ENCODE measurements at places on chromosomes 3 and 15.

DNA sequence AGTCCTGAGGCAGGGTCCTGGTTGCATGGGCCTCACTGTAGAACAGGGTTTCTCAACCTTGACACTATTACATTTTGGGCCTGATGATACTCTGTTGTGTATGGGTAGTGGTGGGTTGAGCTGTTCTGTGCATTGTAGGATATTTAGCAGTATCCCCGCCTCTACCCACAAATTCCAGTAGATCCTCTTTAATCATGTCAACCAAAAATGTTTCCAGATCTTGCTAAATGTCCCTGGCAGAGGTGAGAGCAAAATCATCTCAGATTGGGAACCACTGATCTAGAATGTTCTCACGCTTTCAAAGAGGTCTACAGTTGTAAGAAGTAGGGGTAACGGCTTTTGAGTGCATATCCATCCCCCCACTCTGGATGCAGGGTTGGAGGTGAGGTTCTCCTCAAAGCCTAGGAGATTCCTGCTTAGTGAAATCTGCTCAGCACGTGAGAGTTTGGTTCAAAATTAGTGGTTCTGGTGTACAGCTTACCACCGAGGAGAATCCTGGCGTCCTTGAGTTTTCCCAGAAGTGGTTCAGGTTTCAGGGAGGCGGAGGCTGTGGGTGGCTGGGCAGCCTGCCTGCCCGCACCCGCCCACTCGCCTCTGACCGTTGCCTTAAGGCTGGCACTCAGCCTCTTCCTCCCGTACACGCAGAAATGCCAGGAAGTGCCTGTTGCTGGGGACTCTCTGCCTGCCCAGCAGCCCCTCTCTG is 5.3 kb downstream of the ACVR2B start:
- H3K4me3 ChIP-seq, result no peak overlapping the region
- H3K4me1 ChIP-seq, result peaks cover 4% of the 10 kb centered on the region
- H3K27ac ChIP-seq, result no peak overlapping the region

DNA sequence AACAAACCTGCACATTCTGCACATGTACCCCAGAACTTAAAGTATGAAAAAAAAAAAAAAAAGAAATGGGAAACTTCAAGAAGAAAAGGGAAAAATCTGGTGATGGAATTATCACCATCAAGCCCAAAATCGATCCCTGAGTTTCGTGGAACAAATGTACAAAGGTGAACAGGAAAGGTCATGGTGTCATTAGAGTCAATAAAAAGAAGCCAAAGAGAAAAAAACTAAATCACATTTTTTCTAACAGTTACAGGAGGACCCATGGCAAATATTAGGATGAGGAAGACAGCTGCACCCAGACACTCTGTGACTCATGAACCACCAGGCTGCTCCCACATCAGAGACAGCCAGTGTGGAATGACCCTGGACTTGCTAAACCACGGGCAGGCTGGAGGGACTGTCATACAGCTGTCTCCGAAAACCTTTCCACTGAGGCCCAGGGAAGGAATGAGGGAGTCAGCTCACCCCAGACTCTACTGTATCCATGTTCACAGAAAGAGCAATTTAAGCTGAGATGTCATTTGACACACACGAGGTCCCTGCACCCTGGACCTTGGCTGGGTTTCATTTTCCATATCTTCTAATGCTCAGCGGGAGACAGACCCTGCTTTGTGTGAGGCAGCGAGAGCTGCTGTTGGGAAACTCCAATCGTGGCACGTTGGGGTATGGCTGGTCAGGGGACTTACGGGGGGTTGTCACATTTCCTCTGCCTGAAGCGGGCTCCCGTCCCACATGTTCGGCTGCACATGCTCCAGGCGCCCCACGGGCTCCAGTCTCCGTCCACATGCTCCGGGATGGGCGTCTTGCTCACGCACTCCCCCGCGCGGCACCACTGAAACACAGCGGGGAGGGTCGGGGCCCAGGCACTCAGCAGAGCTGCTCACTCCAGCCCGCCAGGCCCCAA is 210.2 kb downstream of the ADAMTS17 start:
- DNase-seq, result no peak
- H3K27me3 ChIP-seq, result no peaks in the 10 kb centered on the region
- H3K27ac ChIP-seq, result no peak overlapping the region
- H3K4me3 ChIP-seq, result peak overlapping the region; percentile 38

- H3K4me3 ChIP-seq, result peak overlapping the region; percentile 89
- H3K36me3 ChIP-seq, result peaks cover 25% of the 10 kb centered on the region
- DNase-seq, result peak; percentile 52
- H3K27me3 ChIP-seq, result no peaks in the 10 kb centered on the region
- no peaks in the 10 kb centered on the region for H3K4me1 ChIP-seq
Measured at GRCh38 chr15:100602823-100603393, 519 bp downstream of the ASB7 start.

- H3K27ac ChIP-seq, result no peak overlapping the region
- H3K27me3 ChIP-seq, result no peaks in the 10 kb centered on the region
- H3K36me3 ChIP-seq, result peaks cover 32% of the 10 kb centered on the region
- no peak for DNase-seq
Measured at GRCh38 chr3:138172625-138173024, 2.1 kb downstream of the DBR1 start.

DNA sequence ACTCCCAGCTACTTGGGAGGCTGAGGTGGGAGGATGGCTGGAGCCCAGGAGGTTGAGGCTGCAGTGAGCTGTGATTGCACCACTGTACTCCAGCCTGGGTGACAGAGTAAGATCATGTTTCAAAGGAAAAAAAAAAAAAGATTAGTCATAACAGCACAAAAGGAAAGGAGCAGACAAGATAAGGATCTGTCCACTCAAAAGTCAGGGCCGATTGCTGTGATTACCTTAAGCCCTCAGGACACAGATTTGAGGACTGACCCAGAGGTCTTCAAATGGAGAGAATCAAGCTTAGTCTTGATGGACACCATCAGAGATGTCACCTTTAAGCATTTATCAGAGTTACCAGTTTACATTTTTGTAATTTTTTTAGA is 23.9 kb upstream of the HEG1 start:
- H3K36me3 ChIP-seq, result no peaks in the 10 kb centered on the region
- H3K4me3 ChIP-seq, result no peak overlapping the region
- no peaks in the 10 kb centered on the region for H3K27me3 ChIP-seq

GRCh38 chr15:50358845-50359244 is 3.8 kb upstream of the GABPB1 start:
- no peak overlapping the region for H3K4me3 ChIP-seq
- H3K27me3 ChIP-seq, result no peaks in the 10 kb centered on the region
- no peak for DNase-seq

GRCh38 chr15:63442080-63442479 is 60.4 kb upstream of the CA12 start:
- H3K36me3 ChIP-seq, result no peaks in the 10 kb centered on the region
- H3K4me1 ChIP-seq, result peaks cover 5% of the 10 kb centered on the region
- DNase-seq, result no peak
- no peaks in the 10 kb centered on the region for H3K27me3 ChIP-seq
- H3K4me3 ChIP-seq, result no peak overlapping the region

DNA sequence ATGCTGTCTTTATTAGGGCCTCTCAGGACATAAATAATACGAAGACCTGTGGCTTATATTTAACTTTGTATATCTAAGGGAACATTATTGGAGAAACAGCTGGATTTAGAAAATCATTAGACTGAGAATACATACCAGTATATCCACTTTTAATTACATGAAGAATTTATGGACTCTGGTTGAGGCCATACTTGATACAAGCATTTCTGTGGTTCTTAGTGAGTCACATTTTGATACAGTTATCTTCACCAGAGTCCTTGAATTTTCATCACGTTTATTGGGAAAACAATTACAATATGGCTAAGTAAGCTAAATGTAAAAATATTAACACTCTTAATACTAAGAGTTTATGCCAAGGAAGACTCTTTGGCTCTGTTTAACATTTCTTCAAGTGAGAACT is 9.9 kb downstream of the KIF23 start:
- no peaks in the 10 kb centered on the region for H3K27me3 ChIP-seq
- DNase-seq, result no peak
- H3K27ac ChIP-seq, result no peak overlapping the region
- no peak overlapping the region for H3K4me3 ChIP-seq

DNA sequence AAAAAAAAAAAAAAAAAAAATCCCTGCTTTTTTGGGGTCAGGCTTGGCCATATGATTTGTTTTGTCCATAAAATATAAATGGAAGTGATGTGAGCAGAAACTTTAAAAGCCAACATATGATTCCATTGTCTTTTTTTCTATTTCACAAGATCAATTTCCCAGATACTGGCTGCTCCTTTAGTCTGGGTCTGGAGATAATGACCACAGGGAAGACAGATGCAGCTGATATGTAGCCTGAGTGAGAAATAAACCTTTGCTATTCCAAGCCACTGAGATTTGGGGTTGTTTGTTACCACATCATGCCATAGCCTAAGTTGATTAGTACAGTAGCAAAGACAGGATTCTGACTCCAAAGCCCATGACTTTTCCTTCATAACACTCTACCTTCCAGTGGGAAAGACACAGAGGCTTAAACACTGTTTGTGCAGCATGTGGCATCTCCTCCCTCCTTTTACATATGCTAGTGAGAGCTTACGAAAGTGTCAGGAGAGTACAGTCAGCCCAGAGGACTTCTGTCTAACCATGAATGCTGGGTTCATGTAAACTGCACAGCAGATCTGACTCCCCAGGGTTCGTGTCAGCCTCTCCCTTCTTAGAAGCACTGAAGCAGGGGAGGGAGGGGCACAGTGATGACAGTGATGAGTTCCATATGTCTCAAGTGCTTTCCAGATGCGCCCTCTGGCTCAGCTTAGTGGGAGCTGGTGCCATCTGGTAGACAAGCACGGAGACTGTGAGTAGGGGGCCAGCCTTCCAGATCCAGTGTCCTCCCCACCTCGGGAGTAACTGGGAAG is 36.7 kb upstream of the SLC7A14 start:
- no peaks in the 10 kb centered on the region for H3K36me3 ChIP-seq
- H3K4me1 ChIP-seq, result no peaks in the 10 kb centered on the region
- H3K27me3 ChIP-seq, result no peaks in the 10 kb centered on the region
- no peak overlapping the region for H3K27ac ChIP-seq
- H3K4me3 ChIP-seq, result no peak overlapping the region

Measured in Peyer's patch (tissue), 4 donors.